ENCODE measurements at places on chromosomes 4 and X. TPM values are rescaled to one million over a fixed set of nuclear protein-coding genes. Genes with fewer than 3 reads are reported as not detected.

DNA sequence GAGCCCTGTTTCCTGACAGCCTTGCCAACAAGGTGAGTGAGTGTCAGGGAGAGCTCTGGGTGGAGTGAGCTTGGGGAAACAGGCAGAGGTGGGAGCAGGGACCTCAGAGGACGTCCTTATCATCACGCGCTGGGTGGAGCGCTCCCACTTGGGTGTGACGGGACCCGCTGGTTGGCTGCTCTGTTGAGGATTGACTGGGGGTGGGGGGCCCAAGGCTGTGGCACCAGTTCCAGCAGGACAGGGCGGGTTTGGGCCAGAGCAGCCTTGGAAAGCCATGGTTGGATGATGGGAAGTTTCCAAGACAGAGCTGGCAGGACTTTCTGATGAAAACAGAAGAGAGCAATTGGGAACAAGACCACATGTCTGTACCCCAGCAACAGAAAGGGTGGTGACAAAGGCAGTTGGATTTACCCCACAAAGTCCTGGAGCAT lies 3.0 kb upstream of the PCGF3 start:
- DNase-seq = no peak
- no peaks in the 10 kb centered on the region for H3K27me3 ChIP-seq
- H3K27ac ChIP-seq = no peak overlapping the region

DNA sequence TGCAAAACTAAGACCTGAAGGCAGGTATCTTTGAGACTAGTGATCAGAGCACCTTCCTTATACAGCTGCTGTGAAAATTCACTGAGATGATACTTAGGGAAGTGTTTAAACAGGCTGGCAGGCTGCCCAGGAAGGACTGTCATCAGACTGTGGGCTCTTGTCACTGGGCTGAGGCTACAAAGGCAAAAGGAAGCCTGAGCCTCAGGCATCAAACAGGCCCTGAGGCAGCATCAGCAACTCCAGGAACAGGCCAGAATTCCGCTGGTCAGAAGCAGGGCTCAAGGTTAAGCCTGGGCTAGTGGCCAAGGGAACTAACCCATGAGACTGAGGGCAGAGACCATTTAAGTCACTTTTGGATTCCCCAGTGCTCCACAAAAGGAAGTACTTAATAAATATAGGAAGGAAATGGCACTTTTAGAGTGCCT lies 12.8 kb downstream of the PJA1 start:
- no peaks in the 10 kb centered on the region for H3K4me1 ChIP-seq
- H3K4me3 ChIP-seq = no peak overlapping the region
- DNase-seq = no peak

DNA sequence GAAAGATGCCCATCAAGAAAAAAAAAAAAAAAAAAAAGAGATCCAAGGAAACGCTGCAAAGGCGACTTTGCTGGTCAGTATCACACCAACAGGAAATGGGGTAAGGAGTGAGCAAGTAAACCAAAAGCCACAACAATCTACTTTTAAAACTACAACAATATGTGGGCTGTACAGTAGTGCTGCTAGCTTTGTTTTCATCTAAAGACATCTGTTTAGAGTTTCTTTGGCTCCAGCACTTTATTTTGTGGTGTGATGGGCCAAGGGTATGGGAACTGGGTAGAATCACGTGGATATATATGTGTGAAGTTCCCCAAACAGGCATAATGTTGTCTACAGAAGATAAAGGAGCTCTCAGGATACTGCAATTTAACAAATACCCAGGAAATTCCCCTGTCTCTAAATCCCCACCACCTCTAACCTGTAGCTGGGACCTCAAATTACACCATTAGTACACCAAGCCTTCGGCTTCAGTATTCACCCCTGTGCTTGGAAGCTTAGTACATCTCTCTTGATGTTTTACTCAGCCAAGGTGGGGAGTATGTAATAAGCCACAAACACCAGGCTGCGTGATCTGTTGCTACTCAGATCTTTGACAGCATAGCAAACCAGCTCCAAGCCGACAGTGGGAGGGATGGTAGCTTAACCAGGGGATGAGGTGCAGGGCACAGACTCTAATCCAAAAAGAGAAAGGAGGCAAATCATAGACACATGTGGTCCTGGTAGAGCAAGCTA lies 207.9 kb downstream of the HS6ST2 start:
- no peaks in the 10 kb centered on the region for H3K4me1 ChIP-seq
- H3K27ac ChIP-seq = no peak overlapping the region
- H3K4me3 ChIP-seq = no peak overlapping the region
- H3K27me3 ChIP-seq = peaks cover 29% of the 10 kb centered on the region
- H3K36me3 ChIP-seq = no peaks in the 10 kb centered on the region

DNA sequence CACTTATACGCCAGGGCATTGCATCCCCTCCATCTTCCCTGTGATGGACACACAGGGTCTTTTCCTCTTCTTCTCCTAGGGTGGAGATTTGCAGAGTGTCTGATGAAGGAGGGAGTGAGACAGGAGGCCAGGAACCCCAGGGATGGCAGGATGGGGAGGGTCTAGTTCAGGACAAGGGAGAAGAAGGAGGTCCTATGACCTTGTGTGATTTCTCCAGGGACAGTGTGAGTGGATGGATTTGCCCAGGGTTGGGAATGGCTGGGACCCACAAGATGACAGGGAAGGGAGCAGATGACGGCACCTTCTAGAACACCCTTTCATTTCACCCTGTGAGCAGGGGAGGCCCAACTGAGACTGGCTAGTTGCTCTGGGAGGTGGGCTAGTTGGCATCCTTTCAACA lies 34.2 kb downstream of the CYTL1 start:
- H3K4me1 ChIP-seq = peaks cover 4% of the 10 kb centered on the region
- no peaks in the 10 kb centered on the region for H3K36me3 ChIP-seq
- H3K27me3 ChIP-seq = peaks cover 8% of the 10 kb centered on the region
- H3K27ac ChIP-seq = peak overlapping the region; percentile 29
- no peak for DNase-seq
- no peak overlapping the region for H3K4me3 ChIP-seq

DNA sequence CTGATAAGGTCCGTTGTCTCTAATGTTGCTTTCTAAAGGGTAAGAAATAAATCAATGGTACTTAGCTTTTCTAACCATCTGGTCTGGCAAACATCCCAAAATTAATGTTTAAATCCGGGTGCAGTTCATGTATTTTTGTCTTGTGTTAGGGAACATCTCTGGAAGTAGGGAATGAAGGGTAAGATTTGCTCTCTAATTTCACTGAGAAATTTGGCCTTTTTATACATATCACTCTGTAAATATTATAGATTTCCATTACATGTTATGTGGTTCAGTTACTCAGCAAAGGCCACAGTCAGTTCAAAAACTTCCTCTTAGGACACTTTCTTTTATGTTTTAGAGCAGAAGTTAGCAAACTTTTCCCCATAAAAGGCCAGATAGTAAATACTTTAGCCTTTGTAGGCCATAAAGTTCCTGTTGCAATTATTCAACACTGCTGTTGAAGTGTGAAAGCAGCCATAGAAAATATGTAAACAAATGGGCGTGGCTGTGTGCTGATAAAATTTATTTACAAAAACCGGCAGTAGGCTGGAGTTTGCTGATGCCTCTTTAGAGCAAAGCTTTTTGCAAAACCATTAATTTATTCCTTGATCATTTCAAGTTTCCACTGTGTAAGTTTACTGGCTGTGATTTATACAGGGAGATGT lies 218.1 kb downstream of the ANTXR2 start:
- no peaks in the 10 kb centered on the region for H3K36me3 ChIP-seq
- no peaks in the 10 kb centered on the region for H3K4me1 ChIP-seq
- H3K4me3 ChIP-seq = no peak overlapping the region
- H3K27ac ChIP-seq = no peak overlapping the region
- H3K27me3 ChIP-seq = no peaks in the 10 kb centered on the region

DNA sequence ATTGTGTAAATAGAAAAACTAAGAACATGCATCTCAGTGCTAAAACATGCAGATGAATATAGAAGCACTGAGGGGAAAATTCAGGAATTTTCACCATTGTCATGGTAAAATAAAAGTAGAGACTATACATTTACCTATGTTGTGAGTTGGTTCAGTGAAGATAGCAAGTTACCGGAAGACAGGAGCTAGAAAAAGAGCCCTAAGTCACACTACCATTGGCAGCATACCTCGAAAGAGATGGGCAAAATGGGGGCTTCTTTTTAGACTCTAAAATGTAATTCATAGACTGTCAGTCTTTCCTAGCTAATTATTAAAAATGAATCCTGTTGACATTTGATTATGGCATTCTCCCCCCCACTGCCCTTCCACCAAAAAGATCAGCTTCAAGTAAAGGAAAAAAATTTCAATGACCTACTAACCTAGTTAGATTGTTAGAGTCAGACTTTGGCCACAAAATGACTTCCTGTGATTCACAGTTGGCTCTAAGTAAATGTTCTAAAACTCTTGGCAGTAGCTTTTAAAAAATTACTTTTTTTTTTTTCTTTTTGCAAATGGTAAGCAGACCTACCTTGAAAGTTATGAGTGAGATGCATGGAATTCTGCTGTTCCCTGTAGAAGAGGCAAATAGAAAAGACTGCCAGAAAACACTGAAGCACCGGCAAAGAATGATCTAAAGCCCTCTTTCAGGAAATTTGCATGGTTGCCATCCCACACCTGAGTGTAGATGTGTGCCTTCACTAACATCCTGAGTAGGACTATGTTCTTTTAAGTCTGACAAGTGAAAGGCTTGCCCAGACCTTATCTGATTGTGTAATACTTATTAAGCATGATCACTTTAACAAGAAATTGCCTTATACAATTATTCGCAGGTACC lies 26.4 kb upstream of the ARSJ start:
- no peak overlapping the region for H3K27ac ChIP-seq
- H3K4me1 ChIP-seq = no peaks in the 10 kb centered on the region
- H3K4me3 ChIP-seq = no peak overlapping the region
- DNase-seq = no peak
- peaks cover 20% of the 10 kb centered on the region for H3K27me3 ChIP-seq

GRCh38 chr4:31366041-31366440 lies 645.9 kb downstream of the PCDH7 start:
- H3K36me3 ChIP-seq = no peaks in the 10 kb centered on the region
- no peaks in the 10 kb centered on the region for H3K27me3 ChIP-seq
- H3K27ac ChIP-seq = no peak overlapping the region
- H3K4me1 ChIP-seq = no peaks in the 10 kb centered on the region

- H3K27ac ChIP-seq = no peak overlapping the region
- no peaks in the 10 kb centered on the region for H3K27me3 ChIP-seq
- no peaks in the 10 kb centered on the region for H3K36me3 ChIP-seq
- H3K4me1 ChIP-seq = no peaks in the 10 kb centered on the region
- no peak overlapping the region for H3K4me3 ChIP-seq
These were observed 20.9 kb downstream of the KLB start for GRCh38 chr4:39427520-39428114.

GRCh38 chr4:4418676-4419390 lies 31.9 kb downstream of the NSG1 start:
- H3K36me3 ChIP-seq = peaks cover 48% of the 10 kb centered on the region
- no peak overlapping the region for H3K4me3 ChIP-seq
- no peaks in the 10 kb centered on the region for H3K27me3 ChIP-seq
- peak overlapping the region; percentile 15 for H3K27ac ChIP-seq
- no peak for DNase-seq
- H3K4me1 ChIP-seq = no peaks in the 10 kb centered on the region

- H3K27ac ChIP-seq = no peak overlapping the region
- peaks cover 7% of the 10 kb centered on the region for H3K36me3 ChIP-seq
- no peaks in the 10 kb centered on the region for H3K27me3 ChIP-seq
- H3K4me3 ChIP-seq = no peak overlapping the region
These were observed 37.6 kb downstream of the PKD2 start for GRCh38 chr4:88045021-88045420.

DNA sequence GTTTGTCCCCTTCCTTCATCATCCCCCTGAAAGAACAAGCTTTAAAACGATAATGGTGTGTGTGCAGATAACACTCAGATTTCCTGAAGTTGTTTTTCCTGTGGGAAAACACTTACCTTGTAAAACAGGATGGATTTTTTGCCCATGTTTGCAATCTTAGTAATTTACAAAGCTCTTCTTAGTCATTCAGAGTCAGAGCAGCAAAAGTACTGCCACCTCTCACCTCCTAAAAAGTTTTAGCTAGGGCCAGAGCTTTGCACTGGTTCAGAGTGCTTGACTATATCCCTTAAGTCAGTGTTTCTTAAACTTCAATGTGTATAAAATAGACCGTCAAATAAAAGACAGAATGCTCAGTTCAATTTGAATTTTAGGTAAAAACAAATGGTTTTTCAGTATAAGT lies 62.3 kb downstream of the NKX6-1 start:
- H3K27me3 ChIP-seq = no peaks in the 10 kb centered on the region
- no peak overlapping the region for H3K4me3 ChIP-seq
- H3K27ac ChIP-seq = no peak overlapping the region
- H3K4me1 ChIP-seq = no peaks in the 10 kb centered on the region
- no peak for DNase-seq

The MTNR1A gene
- polyA plus RNA-seq = not detected

The RLIM gene
- polyA plus RNA-seq = 10.3 TPM

The SUPT20HL1 gene
- not detected for polyA plus RNA-seq

The TRPC3 gene
- polyA plus RNA-seq = not detected

The APLN gene
- polyA plus RNA-seq = not detected

The AVPR2 gene
- not detected for polyA plus RNA-seq
